ENCODE measurements at places on chromosomes 1 and 21.

DNA sequence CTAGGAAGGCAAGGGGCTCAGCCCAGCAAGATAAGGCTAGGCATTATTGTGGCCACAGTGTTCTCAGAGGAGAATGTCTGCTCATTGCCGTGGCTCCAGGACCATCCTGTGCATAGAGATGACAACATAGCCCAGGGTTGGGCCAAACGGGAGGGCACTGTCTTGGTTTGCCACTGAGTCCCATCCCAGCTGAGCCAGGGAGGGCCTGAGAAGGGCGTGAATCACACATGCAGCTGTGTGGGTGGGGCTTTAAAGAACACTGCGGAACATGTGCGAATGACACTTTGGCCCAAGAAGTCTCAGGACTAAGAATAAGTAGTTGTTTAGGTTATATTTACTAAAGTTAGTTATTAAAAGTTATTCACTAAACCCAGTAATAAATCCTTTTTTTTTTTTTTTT is 18.5 kb downstream of the CHAF1B start:
- no peak for DNase-seq

- no peak for DNase-seq
Observed at GRCh38 chr1:210151052-210151672, 81.4 kb upstream of the SERTAD4 start.

DNA sequence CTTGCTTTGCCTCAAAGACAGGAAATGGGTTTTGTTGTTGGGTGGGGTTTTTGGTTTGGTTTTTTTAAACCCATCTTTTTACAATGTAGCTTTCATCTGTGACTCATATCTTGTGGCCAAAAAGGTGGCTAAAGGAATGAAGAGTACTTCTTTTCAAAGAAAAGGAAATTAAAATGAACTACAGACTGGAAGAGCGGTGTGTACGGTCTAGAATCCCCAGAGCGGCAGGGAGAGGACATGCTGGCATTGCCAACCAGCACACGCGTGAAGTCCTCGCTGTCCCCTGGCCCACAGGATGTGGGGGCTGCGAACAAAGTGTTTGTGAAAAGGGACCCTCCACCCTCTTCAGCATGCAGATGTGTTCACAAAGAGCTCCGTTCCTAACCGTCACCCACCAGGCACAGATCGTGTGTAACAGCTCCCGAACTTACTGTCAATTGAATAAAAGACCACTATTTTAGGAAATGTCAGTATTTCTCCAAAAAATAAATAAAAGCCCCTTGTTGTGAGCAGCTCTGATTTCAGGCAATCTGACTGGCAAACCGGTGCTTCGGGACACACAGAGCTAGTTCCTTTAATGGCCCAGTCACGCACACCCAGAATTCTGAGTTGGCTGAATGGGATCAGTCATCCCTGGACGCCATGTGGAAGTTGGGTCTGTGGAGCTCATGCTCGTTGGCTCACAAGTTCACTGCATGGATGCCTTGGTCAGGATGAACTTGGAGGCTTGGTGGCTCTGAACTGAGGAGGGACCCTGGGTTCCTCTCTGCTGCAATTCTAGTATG is 602.9 kb downstream of the NPHP4 start:
- no peak for DNase-seq

DNA sequence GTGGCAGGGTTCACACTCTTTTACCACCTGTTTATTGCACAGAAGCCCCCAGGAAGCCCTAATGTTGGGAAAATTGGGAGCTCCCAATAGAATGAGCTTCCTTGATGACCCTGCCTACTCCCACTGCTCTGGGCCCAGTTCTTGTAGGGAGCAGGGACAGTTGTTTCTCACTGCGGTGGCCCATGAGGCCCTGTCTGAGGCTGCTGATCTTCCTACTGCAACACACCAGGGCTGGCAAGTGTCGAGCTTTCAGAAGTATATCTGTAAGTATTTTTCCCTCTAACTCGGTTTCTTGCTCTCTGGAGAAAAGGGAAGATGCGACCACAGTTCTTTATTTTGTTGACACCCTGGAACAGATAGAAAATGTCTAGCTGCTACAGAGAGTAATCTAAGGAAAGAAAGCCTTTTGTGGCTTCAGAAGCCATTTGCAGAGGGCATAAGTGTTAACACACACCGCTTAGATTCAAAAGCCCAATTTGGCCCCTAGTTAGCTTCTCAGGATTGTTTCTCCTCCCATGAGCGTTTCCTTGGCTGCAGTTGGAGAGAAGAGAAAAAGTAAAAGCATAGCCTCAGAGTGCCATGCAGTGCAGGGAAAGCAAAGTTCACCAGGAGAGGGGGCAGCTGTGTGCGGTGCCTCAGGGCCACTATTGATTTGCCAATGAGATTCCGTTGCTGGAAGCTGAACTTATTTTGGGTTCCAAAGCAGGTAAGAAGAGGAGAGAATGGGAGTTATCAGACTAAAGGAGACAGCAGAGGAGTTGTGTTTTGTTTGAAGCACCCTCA is 102.6 kb downstream of the SELENOF start:
- DNase-seq, result no peak

DNA sequence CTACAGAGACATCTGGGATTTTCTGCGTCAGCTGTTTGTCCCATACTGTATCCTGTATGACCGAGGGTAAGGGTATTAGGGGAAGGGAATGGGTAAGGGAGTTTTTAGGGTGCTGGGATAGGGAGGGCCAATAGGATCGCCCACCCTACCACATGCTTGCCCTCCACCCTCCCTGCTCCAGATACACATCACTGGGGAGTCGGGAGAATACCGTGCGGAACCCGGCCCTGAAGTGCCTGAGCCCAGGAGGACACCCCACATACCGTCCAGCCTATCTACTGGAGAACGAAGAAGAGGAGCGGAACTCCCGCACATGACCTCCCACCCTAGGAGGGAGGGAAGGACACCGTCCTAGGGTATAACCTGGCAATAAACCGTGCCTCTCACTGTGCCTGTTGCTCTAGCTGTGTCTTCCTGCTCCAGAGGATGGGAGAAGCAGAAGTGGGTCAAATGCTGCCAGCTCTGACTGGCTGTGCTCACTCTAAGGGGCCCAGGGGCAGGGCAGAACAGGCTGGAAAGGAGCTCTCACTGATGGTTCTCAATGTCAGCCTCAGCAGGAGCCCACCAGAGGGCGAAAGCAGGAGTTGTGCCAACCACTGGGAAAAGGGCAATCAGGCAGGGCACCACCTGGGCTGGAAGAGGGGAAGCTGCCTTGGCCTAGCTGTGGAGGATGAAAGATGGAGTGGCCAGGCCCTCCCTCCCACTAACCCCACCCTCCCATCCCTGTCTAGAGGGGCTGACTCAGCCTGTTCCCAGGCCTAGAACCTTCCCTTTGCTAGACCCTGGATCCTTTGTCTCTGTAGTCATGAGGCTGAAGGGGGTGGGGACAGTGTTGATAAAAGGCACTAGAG is 440 bp upstream of the LENEP start:
- no peak for DNase-seq

DNA sequence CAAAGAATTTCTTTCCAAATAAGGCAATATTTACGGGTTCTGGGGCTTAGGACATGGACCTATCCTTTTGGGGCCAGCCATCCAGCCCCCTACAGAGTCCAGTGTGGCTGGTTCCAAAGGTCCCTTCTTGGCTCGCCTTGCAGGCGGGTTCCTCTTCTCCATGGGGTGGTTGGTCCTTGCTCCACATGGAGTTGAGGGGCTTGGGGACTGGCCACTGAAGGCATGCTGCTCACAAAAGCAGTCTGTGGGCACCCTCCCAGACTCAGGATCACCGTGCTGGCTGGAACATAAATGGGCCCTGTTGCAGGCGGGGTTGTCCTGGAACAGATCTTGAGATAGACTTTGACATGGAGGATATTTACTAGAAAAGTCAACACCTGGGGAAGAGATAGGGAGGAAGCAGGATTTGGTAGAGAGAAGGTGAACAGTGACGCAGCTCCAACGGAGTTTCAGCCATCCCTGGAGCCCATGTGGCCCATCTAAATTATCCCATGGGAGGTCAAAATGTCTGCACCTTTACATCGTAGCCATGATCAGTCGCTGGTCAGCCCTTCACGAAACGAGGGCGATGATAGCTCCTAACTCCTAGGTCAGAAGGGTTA is 39.1 kb upstream of the LRP8 start:
- DNase-seq, result no peak

GRCh38 chr1:149884433-149885338 is 14.7 kb upstream of the BOLA1 start:
- DNase-seq, result no peak

DNA sequence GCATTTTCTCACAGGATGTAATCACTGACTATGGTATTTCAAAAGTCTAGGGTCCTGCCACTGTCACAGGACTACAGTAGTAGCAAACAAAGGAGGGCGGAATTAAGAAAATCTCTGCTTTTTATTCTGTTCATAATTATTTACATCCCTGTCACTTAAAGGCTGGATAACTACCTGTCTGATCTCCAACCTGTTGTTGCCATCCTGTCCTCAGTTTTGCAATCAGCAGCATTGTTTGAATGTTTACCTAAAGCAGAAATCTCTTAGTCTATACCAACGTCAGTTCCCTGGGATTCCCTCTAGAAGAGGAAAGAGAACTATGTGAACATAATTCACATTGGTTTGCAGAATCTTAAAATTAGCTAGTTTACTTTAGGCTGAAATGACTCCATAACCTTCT is 218.5 kb downstream of the PBX1 start:
- no peak for DNase-seq

DNA sequence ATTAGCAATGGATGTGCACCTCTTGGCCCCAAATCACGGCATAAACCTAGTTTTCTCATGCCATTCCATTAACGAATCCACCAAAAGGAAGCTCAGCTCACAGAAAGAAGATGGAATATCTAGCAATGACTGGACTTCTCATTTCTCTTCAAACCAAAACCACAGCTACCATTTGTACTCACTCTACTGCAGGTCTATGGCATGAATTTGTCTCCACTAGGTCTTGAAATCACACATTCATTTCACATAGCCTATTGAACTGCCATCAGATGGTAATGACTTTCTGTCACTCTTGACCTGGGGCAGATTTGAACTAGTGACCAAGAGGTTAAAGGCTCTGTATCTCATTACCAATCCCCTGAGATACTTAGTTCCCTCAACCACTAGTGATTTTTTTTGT is 382.7 kb downstream of the DPYD start:
- no peak for DNase-seq

DNA sequence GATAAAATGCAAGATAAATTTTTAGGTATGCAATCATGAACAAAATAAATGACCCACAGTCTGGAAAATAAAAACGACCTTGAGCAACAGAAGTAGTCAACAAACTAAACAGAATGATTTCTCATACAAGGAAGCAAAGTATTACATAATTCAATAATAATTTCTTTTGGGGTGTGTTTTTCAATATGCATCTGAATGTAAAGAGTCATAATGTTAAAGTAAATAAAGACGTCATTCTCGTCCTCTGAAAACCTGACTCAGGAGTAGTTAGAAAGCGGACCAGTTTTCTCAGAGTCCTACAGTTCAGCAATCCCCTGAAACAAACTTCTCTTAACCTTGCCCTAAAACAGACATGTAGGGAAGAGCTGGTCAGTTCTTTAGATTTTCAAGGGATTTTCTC is 18.6 kb downstream of the CDC42BPA start:
- DNase-seq, result no peak

DNA sequence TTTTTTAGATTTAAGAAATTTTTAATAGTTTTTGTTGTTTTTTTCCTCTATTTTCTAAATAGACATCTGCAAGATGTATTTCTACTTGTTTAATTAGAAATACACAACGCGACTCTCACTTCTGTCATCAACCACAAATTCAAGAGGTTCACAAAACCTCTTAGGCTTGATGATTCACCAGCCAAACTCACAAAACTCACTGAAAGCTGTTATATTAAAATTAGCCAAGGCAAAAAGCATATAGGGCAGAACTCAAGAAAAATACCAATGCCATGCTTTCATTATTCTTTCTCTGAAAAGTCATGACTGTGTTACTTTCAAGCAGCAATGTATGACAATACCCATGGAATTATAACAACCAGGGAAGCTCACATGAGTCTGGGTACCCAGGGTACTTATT is 487.0 kb upstream of the RGS18 start:
- DNase-seq, result no peak

- DNase-seq, result no peak
Observed at GRCh38 chr1:87449348-87449963, 120.8 kb downstream of the LMO4 start.

- DNase-seq, result no peak
Observed at GRCh38 chr1:34075576-34075975, 89.5 kb downstream of the CSMD2 start.

DNA sequence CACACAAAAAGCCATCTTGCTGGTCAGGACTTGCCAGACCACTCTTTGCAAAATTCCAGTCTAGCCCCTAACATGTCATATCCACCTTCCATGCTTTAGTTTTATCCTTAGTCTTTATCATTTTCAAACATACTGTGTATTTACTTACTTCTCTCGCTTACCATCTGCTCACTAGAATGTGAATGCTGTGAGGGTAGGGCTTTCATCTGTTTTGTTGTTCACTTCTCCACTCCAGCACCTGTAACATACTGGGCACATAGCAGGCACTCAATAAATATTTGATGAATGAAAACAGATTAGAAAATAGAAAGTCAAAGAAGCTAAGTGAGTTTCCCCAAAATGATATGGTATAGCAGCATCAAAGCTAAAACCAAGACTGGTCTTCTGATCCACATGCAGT is 79.9 kb downstream of the OLFML2B start:
- no peak for DNase-seq

GRCh38 chr1:2952992-2953391 is 68.3 kb upstream of the ACTRT2 start:
- DNase-seq, result no peak

DNA sequence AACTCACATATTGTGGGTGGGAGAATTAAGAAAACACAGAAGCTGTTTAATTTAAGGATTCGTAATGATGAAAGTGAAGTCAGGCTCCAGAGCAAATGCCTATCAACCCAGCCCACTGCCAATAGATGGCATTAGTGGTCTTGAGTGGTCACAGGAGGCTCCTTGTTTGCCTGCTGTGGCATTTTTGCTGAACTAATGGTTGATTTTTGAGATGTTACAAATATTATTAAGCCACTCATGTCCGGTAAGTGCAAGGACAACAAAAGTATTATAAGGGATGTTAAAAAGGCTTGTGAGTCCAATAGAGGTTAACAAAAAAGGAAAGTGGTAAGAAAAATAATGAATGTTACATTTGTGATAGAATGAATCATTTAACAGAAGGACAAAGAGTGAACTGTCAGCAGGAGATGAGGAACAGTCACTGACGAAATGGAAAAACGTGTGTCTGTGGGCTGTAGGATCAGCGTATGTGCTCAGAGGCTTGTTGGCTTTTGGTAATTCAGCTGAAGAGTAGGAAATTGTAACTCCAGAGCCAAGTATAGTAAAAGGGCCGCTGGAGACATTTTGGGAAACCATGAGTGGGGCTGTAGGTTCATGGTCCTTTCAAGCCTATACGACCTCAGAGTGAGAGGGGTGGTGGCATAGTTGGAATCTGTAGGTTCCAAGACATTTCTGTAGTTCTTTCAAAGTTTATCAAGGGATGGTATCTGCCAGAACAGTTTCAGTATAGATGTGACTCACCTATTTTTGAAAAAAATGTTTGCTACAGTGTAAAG is 11.2 kb downstream of the SFT2D2 start:
- DNase-seq, result no peak

DNA sequence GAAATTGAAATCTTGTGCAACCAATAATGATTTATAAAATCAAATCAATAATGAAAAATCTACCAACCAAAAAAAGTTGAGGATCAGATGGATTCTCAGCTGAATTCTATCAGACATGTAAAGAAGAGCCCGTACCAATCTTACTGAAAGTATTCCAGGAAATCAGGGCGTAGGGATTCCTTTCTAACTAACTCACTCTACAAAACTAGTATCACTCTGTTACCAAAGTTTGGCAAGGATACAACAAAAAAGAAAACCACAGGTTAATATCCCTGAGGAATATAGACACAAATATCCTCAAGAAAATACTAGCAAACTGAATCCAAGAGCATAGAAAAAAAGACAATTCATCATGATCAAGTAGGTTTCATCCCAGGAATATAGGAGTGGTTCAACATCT is 52.8 kb upstream of the ADGRL4 start:
- no peak for DNase-seq

All from activated CD8-positive, alpha-beta memory T cell treated with anti-CD3 and anti-CD28 coated beads for 48 hours (primary cell).